ENCODE measurements at places on chromosomes 2 and 18.

GRCh38 chr2:94872088-94872618 lies 923 bp downstream of the TEKT4 start:
- DNase-seq = no peak

- no peak for DNase-seq
Measured at GRCh38 chr2:228446734-228447133, 265.2 kb upstream of the SPHKAP start.

- DNase-seq = no peak
Measured at GRCh38 chr2:44245083-44245861, 30.0 kb upstream of the SLC3A1 start.

DNA sequence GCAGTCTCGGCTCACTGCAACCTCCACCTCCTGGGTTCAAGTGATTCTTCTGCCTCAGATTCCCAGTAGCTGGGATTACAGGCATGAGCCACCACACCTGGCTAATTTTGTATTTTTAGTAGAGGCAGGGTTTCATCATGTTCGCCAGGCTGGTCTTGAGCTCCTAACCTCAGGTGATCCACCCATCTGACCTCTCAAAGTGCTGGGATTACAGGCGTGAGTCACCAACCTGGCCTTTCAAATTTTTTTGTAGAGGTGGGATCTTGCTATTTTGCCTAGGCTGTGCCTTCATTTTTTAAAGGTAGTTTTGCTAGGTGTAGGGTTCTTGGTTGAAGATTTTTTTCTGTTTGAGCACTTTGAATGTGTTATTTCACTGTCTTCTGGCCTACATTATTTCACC lies 6.2 kb downstream of the HAUS1 start:
- no peak for DNase-seq

- no peak for DNase-seq
Measured at GRCh38 chr2:68248361-68248760, 4.0 kb downstream of the PPP3R1 start.

DNA sequence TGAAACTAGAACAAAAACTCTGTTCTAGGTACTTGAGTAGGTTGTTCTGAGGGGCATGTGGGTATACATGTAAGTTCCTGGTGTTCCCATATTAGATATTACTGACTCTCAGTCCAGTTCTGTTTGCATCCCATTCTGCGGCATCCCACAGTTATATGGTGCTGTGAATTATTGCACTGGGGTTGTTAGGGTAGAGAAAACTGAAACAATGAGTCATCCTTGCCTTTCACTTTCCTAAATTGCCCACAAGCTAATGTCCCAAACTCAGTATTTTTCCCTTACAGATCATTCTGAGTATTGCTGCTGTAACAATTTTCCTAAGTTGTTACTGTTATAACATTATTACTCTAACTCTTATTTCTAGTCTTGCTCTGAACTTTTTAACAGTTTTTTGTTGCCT lies 3.0 kb downstream of the WDR75 start:
- no peak for DNase-seq

DNA sequence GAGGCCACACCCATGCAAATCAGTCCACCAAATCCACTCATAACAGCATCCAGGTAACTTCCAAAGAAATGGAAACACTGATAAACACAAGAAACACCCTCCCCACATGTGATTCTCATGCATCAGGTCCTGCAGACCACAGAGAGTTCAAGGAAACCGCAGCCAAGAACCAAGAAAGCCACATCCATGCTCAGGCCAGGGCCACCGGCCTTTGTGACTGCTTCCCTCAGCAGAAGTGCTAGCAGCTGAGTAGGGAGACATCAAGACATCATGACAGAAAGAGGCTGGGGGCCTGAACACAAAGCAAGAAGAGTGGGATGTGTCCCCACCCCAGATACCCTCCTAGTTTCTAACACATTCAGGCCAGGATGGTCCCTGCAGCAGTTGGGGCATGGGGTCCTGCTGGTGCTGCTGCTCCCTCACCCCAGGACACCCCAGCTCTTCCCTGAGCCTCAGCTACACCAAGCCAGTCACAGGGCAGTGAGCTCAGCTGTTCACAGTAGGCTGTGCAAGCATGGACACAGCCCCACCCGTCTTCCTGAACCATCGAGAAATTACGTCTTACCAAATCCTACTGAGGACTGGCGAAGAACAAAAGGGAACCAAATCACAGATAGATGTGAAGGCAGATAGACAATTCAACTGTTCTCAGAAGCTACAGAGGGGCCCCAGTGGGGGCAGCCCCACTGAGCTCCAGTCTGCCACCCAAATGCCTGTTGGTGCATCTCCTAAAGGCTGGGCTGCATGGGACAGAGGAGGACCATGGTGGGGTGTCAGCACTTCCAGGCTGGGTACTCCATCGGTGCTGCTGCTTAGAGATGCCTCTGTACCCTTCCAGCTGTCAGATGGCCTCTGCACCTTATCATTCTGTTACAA lies 60.9 kb downstream of the HDAC4 start:
- no peak for DNase-seq

GRCh38 chr2:31217465-31218200 lies at the start of gene CAPN14:
Gene CAPN14, minus strand, starts transcription at chr2:31217515. Its CDS starts 12,068 bp downstream, at chr2:31205447.
- no peak for DNase-seq

DNA sequence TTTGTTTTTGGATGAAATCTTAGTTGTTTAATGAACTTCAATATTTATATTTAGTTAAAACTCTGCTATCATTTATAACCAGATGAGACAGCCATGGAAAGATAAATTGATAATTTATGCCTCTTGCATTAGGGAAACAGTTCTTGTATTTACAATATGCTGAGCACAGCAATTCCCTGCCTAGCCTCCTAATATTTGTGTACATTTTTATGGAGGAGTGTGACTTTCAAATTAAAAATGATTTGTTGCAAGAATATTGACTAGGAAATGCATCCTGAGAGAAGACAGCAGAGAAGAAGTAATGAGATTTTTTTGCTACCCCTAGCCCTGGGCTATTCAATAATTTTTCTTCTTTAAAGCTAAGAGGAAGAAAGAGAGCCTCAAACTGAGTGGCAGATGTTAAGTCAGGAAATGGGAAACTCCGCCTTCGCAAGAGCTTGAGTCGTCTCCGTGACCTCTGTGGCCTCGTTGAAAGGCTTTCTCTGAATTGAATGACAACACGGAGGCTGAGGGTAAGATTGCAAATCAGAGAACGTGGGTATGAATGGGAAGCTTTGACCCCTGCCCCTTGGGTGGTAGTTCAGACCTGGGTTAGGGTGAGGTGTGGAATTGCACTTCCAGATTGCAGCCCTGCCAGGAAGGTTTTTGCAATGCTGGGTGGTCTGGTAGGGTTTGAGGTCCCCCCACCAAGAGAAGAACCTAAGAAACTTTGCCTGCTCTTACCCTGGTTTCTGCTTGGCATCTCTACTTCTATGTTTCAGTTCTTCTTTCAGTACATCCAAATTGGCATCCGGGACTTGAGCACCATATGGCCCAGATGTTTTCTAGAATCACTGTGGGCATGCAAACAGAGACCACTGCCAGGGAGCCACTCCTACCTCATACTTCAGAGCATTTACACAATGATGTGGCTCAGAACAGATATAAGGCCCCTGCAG lies 210.3 kb upstream of the RBMS1 start:
- DNase-seq = no peak

DNA sequence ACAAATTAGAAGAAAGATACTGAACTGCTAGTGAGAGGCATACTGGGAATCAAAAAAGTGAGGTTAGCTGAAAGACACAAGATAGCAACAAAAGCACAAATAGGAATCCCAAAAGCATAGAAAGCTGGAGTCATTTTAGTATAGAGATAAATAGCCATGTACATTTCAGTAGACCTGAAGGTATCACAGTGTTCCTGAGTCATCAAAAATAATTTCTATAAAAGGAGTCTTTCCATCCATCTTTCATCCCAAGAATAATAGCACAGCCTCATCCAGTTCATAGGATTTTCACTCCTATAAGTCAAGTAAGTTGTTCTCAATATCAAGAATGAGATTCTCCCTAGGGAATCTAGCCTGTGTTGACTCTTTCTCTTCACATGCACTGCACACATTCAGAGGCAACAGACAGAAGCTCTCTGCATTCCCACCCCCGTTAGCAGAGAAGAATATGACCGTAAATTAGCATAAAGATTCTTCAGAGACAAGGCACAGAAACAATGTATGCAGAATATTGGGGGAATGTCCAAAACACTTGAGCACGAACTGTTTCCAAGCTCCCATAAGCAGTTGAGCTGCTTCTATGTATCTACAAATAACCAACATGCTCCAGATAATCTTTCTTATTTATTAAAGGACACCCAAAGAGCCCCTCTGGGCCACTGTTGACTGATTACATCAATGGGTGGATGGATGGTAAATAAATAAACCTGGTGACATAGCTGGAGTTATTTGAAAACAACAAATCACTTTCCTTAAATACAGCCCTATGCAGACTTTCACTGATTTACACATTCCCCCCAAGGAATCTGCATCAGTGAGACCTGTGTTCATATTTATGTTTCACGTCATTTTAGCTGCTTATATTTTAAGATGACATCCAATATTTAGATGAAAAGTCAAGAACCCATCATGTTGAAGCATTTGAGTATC lies 174.5 kb upstream of the PKDCC start:
- no peak for DNase-seq

DNA sequence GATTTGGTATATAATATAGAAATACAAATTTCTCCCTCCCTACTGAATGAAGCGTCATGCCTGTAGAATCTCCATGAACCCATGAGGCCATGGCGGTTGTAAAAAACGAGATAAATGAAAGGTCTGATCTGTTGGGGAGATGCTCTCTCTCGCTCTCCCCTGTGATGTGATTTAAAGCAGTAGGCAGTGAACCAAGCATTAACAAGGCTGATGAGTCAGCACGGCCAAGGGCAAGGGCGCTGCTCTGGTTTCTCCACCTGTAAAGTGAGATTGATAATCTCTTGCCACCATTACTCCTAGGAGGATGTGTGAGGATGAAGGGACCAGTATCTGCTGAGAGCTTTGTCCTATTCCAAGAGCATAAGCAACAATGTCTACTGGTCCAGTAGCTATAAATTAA lies 553.3 kb downstream of the CMPK2 start:
- no peak for DNase-seq

DNA sequence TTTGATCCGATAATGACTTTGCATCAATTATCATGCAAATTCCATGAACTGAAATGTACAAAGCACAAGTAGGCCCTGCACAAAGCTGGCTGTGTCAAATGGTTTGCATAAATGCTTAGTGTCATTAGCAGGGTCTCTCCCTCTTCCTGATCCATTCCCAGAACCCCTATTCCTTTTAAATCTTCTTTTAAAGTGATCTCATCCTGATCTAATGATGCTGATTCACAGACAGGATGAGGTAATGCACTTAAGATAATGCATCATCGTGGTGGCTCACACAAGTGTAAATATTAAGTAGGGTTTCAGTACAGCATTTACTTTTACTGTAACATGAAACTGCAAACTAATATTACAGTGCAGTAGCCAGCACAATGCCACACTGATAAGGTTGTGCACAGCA lies 304.8 kb upstream of the SOX11 start:
- no peak for DNase-seq

GRCh38 chr18:51193621-51194287 lies 3.7 kb downstream of the MEX3C start:
- DNase-seq = peak; percentile 9

DNA sequence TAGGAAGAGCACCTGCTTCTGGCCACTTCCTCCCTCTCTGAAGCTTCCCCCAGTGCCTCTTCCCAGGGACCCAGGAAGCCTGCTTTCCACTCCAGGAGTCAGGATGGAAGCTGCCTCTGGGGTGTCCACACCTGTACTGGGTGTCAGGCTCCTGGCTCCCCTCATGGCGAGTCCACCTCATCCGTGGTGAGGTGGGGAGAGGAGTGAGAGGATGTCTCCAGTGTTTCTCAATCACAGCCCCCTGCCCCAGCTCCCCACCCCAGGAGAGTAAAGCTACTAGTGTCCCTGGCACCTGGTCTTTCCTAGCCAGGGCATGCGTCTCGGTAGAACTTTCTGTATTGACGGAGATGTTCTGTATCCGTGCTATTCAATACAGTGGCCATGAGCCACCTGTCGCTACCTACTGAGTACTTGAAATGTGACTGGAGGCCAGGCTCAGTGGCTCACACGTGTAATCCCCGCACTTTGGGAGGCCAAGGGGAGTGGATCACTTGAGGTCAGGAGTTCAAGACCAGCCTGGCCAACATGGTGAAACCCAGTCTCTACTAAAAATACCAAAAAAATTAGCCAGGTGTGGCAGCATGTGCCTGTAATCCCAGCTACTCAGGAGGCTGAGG lies 171.2 kb upstream of the HAAO start:
- DNase-seq = no peak

- no peak for DNase-seq
Measured at GRCh38 chr2:170354388-170354787, 176.4 kb downstream of the MYO3B start.

GRCh38 chr2:156803967-156804366 lies 367.8 kb downstream of the GPD2 start:
- no peak for DNase-seq

DNA sequence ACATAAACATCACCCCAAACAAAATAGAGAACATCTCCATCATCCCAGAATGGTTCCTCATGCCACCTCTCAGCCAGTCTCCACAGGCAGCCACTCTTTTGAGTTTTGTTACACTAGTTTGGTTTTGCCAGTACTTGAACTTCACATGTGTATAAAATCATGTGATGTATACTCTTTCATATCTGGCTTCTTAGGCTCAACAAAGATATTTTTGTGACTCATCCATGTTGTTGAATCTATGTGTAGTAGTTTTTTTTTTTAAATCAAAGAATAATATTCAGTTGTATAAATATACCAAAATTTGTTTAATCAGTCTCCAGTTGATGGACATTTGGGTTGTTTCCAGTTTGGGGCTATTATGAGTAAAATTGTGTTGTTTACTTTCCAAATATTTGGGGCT lies 75.9 kb downstream of the PMS1 start:
- no peak for DNase-seq

GRCh38 chr2:218398437-218399390 lies 954 bp upstream of the CTDSP1 start:
- DNase-seq = peak; percentile 70

DNA sequence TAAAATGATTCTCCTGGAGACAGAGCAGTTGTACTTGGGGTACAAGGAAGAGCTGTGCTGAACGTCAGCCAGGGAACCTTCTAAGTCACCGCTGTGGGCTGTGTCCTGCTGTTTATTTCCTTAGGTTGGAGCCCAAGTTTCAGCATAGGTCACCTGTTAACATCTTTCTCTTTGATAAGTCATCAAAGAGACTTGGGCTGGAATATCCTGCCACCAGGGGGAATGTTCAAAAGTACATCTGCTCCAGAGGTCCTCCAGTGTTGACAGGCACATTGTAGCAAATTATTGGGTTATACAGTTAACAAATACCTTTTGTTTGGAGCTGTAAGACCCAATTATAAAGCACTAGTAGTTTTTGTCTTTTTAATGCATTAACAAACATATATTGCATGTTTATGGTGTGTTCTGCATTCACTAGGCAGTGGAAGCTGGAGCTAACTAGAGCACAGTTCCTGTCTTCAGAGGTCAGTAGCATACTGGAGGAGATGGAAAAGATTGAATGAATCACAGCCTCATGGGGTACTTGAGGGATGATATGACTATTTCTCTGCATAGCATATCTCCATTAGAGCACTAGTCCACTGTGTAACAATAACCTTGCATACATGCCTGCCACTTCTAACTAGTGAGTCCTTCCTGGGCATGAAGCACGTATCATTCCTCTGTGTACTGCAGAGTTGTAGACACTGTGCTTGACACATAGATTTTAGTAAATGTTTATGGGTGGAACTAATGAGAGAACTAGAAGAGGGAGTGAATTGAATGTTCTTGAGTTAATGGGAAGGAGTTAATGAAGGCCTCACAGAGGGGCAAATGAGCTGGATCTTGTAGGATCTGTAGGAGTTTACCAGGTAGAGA lies 182.1 kb downstream of the AGAP1 start:
- DNase-seq = no peak
